ENCODE measurements at places on chromosomes 6 and 20.

- no peak for DNase-seq
Observed at GRCh38 chr6:167295495-167296292, 4.6 kb downstream of the UNC93A start.

DNA sequence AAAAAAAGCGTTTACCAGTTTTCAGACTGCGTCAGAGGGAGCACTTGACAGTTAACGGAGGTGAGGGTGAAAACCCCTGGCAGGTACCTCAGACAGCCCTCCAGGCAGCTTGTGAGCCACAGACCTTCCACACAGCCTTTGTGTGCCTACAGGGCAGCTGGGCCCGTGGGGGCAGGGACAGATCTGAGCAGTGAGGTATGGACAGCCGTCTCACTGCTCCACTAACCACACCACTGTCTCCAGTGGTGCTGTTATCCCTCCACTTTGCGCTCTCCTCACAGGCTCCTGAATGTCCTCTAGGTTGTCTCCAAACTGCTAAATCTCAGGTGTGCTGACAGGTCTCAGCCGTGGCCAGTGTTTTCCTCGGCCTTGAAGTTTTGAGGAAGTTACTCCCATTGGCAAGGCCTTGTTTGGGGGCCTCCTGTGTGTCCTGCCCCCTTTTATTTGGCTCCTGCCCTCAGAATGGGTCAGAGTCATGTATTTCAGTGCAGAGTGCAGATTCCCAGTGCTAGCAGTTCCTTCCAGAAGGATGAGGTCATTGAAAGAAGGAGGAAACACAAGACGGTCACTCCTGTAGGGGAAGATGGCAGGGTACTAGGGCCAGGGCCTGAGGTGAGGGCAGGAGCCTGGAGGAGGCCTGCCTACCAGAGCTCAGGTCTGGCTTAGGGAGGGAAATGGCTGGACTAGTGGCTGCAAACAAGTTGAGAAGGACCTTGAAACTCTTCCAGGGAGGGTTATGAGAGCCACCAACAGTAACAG lies 11.8 kb downstream of the GFRA4 start:
- DNase-seq, result no peak

GRCh38 chr6:148793721-148794120 lies 46.9 kb downstream of the UST start:
- DNase-seq, result no peak

GRCh38 chr6:148494226-148494625 lies 151.6 kb downstream of the SASH1 start:
- DNase-seq, result no peak

DNA sequence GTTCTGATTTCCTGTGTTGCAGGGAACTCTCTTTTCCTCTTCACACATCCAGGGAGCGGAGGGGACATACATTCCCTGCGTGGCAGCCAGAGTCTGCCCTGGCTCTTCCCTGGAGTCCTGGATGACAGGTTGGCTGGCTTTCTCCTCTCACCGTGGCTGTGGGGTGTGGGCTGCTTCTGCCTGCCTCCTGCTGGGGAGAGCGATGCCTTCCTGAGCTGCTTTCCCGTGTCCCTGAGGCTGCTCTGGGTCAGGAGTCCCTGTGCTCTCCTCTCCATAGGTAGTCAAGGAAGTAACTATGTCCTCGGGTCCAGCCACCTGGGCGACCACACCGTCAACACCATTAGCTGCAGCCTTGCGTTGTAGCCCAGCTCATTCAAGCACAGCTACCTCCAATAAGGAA lies 451.7 kb downstream of the QKI start:
- DNase-seq, result no peak

DNA sequence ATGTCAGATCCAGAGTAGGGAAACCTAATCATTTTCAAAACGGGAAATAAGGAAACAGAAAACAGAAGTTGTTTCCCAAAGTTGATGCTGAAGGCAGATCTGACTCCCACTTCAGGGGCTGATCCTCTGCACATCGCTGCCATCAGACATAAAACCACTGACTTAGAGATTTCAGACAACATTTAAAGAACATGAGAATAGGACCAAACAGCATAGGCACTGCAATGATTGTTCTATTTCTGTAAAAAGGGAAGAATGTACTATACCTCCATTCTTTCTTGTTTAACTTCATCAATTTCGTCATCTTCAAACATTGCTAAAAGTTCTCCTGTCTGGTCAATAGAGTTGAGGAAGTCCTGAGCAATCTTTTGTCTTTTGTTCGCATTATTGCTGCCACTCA lies 324.7 kb upstream of the RUNX2 start:
- no peak for DNase-seq

GRCh38 chr6:159013229-159013628 lies 13.2 kb upstream of the RSPH3 start:
- no peak for DNase-seq

- no peak for DNase-seq
Observed at GRCh38 chr20:43415661-43416430, 41.9 kb upstream of the SRSF6 start.

GRCh38 chr6:106882138-106882537 lies 92.4 kb downstream of the CD24 start:
- DNase-seq, result no peak

DNA sequence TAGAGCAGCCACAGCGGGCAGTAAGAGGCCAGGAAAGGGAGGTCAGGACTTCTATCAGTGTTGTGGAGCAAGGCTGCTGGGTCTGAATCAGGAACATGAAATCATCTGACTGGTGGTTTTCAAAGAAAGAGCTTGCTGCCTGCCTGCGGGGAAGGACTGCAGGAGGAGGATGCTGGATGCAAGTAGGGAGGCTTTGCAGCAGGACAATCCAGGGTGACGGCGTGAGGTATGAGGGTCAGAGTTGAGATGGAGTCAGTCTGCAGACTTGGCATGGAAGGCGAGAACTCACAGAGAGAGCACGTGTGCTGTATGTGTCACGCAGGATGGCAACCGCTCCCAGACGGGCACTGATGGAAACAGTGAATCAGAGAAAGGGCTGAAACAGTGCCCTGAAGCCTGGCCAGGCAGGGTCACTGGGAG lies 59.2 kb upstream of the CD93 start:
- DNase-seq, result peak; percentile 89

GRCh38 chr6:75128878-75129570 lies 76.8 kb downstream of the COL12A1 start:
- no peak for DNase-seq

- DNase-seq, result no peak
Observed at GRCh38 chr20:46202766-46203509, 84.8 kb downstream of the CD40 start.

DNA sequence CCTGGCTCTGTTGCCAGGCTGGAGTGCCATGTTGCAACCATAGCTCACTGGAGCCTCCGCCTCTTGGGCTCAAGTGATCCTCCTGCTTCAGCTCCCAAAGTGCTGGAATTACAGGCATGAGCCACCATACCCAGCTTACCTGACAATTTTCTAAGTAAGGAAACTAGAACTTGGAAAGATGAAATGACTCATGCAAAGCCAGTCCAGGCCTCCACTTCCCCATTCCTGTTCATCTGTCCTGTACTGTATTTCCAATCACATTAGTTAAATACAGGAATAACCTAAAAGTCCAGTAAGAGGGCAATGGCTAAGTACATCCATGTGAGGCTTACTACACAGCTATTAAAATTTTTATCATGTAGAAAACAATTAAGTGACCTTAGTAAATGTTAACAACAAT lies 8.3 kb upstream of the ADGB start:
- no peak for DNase-seq

GRCh38 chr6:99446076-99446475 lies 21.0 kb upstream of the PNISR start:
- DNase-seq, result no peak

DNA sequence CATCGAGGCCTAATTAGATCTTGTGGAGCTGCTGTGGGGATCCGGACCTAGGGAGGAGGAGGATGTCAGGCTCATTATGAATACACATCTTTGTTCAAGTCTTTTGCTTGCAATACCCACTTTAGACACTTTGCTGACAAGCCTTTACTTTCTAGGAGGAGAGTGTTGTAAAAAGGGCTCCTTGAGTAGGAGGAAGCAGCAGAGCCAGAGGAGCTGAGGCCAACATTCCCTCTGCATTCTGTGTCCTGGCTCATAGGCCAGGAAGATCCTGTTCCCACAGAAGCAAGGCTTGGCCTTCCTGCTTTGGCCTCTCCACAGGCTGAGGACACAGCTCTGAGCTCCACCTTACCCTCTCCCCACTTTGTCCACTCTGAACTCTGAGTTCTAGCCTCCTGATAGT lies 67.1 kb downstream of the TPD52L1 start:
- DNase-seq, result no peak

- no peak for DNase-seq
Observed at GRCh38 chr6:42727087-42727611, 4.8 kb upstream of the PRPH2 start.

GRCh38 chr6:135183532-135184440 lies 2.7 kb downstream of the MYB start:
- peak; percentile 43 for DNase-seq

DNA sequence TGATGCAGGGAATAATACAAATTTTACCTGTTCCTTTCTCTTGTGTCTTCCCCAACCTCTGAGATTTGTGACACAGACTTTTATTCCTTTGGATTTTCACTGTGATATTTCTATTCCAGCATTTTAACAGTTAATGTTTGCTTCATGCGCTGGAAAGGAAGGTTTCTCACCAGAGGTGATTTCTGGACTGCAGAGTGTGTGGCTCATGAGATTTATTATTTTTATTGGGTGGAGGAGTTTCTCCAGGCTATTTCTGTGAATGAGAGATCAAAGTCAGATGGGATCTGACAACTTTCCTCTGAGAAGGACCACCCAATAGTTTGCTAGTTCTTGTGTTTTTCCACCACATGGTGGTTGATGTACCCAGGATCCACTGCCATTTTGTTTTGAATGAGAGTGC lies 377.5 kb downstream of the CDKAL1 start:
- no peak for DNase-seq

- no peak for DNase-seq
Observed at GRCh38 chr6:69097948-69098347, 462.9 kb downstream of the ADGRB3 start.

GRCh38 chr20:18571578-18571977 lies 4.3 kb downstream of the SMIM26 start:
- DNase-seq, result no peak

DNA sequence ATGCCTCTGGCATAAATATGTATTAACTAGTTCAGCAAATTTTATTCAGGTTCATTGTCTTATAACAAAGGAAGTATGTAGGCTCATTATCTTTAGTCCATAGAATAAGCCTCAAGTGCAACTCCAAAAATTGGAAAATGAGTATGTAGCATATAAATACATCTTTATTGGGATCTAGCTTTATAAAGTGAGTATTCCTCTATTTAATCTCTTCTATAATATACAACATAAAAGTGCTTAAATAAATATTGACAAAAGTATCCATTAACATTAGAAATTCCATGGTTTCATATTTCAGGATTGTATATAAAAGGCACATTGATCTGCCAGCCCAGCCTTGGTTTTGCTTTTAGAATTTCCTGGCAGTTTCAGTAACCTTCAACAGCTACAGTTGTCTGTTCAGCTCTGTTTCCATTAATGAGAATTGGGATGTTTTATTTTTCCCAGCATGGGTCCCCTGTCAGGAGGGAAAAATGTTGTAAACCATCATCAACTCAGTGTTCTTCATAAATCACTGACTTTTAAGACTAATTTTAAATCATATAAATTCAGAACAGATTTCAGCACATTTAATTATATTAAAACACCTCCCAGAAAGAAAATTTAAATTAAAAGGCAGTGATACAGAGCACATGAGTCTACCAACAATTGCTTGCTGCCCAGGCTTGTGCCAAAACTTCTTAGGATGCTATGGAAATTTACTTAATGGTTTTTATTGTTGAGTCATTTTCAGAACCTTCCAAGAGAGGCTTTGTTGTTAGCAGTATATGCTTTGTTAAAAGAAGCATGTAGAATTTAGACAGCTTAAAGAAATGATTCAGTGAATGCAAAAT lies 119.7 kb downstream of the ADGRG6 start:
- DNase-seq, result no peak

- DNase-seq, result no peak
Observed at GRCh38 chr6:84546427-84546914, 217.9 kb downstream of the TBX18 start.

- no peak for DNase-seq
Observed at GRCh38 chr6:170464524-170464979, 88.6 kb downstream of the PSMB1 start.

GRCh38 chr20:23451956-23452487 lies 654 bp downstream of the CST11 start:
- DNase-seq, result no peak

GRCh38 chr6:32932132-32932868 lies 8.5 kb downstream of the HLA-DMB start:
- DNase-seq, result no peak

DNA sequence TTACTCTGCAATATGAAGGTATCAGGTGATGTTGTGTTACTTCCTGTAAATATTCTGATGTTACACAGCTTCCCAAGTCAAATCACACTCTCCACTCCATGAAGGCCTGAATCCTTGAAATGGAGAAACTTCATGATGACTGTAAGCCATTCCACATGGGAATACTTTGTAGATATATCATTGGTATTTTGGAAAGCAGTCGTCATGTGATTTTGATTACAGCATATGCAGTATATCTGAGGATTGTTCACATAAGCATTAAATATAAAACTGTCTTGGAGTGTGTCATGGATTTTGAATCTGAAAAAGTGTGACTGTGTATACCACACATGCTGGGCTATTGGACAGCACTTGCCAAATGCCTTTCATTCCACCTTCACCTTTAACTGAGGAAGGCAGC lies 118.3 kb upstream of the EXOC2 start:
- DNase-seq, result no peak

GRCh38 chr20:52432740-52433139 lies 241.2 kb upstream of the ZFP64 start:
- DNase-seq, result no peak

- peak; percentile 27 for DNase-seq
Observed at GRCh38 chr6:146915671-146916127, 288.5 kb upstream of the STXBP5 start.

- no peak for DNase-seq
Observed at GRCh38 chr6:129426343-129426742, 283.6 kb downstream of the ARHGAP18 start.

All from MCF 10A (cell line).